ENCODE measurements at places on chromosomes 16 and 17.
A peak's percentile ranks its signal among the peaks of the same experiment; 100 is the strongest.

DNA sequence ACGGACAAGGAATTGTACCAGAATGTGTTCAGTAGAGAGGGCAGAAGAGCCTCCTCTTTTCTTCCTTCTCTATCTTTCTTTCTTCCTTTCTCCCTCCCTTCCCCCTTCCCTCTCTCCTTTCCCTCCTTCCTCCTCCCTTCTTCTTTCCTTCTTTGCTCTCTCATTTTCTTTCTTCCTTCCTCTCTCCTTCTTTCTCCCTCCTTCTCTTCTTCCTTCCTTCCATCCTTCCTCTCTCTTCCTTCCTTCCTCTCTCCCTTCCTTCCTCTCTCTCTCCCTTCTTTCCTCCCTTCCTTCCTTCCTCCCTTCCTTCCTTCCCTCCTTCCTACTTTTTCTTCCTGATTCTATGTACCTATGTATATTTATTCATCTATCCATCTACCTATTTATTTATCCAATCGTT is 59.7 kb upstream of the SDK2 start:
- DNase-seq = no peak

DNA sequence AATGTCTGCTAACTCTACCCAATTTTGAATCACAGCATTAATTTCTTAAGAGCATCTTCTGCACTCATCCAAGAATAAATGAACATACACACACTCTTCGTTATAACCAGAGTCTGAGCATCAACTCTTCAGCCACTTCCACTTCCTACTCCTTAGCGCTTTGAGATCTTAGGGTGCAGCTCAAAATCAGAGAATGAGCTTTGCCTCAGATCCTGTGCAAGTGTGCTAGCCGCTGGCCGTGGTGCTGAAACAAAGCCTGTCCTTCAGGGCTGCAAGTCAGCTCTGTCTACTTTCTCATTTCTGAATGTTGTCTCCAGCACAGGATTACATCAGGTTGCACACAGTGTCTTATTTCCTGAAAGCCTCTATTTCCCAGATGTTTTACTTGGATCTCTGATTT is 165.4 kb downstream of the AIPL1 start:
- DNase-seq = no peak

GRCh38 chr17:60610473-60610872 is 10.5 kb downstream of the PPM1D start:
- DNase-seq = no peak

DNA sequence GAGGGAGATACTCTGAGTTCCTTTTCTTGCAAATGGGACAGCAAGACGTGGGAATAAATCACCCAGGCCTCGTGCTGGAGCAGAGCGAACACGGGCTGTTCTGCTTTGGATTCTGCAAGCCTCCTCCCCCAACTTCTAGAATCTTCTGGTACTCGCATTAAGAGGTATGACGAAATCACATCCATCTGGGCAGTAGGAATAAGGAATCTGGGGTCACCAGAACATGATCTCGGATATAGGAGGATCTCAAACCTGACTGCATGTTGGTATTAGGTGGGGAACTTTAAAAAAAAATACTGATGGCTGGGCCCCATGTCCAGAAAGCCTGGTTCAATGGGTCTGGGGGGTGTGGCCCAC is 49.8 kb upstream of the USP7 start:
- DNase-seq = no peak

GRCh38 chr17:66491213-66491612 is 188.8 kb downstream of the PRKCA start:
- no peak for DNase-seq

- no peak for DNase-seq
Observed at GRCh38 chr16:50311134-50311528, 44.8 kb downstream of the ADCY7 start.

- no peak for DNase-seq
Observed at GRCh38 chr16:668519-669171, 713 bp downstream of the RHOT2 start.

DNA sequence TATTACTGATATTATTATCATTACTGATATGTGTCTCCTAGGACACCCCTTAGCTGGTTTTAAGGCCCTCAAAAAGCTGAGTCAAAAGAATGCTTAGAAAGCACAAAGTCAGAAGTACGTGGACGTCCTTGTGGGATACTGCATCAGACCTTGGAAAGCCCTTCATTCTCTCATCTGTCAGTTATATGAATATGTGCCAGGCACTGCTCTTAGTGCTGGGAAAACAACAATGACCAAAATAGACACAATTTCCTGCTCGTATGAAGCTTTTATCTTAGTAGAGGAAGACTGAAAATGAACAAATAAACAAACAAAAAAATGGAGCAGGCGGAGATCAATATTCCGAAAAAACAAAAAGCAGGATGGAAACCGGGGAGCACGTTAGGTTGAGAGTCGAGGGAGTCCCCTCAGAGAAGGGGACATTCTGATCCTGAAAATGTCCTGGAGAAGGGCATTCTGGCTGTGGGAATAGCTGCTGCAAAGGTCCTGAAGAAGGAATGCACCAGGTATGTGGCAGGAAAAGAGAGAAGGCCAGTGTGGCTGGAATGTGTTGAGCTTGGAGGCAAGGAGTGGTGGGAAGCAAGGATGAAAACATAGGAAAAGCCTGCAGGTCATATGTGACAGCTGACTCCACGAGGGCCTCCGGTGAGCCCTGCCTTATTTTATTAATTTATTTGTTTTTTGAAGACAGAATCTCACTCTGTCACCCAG is 15.5 kb upstream of the TMEM94 start:
- DNase-seq = no peak

GRCh38 chr17:75854101-75854748 is 910 bp downstream of the WBP2 start:
- DNase-seq = no peak

DNA sequence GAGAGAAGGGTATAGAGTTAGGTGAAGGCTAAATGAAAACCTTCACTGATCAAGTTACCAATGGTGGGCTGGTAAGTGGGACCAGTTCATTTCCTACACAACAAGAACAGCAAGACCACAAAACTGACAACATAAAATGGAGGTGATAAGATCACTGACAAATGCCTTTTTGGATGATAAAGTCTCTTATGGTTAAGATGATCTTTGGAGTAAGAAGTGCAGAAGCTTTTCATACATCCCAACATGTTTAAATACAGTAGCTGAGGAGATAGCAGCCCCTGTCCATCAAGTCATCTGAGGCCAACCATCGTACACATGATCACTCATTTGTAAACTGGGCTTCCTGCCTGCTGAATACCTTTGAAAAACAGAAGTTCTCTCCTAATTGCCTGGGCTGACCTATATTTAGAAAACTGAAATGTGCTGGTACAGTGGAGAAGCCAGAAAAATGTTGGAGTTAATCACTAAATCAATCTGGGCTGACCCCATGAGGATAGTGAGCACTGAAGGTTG is 259.0 kb upstream of the ZFHX3 start:
- no peak for DNase-seq

GRCh38 chr17:69716556-69716955 is 302.1 kb downstream of the MAP2K6 start:
- DNase-seq = no peak

GRCh38 chr16:69307091-69307490 is 4.1 kb upstream of the VPS4A start:
- DNase-seq = no peak

GRCh38 chr16:53282975-53283946 is 151.0 kb upstream of the RBL2 start:
- DNase-seq = peak; percentile 38

GRCh38 chr16:22123759-22124490 is 31.6 kb downstream of the VWA3A start:
- no peak for DNase-seq

Data from CD4-positive, alpha-beta T cell treated with Interleukin-4 for 1 hour (primary cell).